ENCODE measurements at places on chromosomes 3 and 15. TPM values are rescaled to one million over a fixed set of nuclear protein-coding genes. Genes with fewer than 3 reads are reported as not detected.

C3orf22 gene
- 0.11 TPM for polyA plus RNA-seq

GRCh38 chr3:17972476-17972875 lies 230.0 kb upstream of the TBC1D5 start:
- DNase-seq: no peak

SPINK8 gene
- polyA plus RNA-seq: not detected

DNA sequence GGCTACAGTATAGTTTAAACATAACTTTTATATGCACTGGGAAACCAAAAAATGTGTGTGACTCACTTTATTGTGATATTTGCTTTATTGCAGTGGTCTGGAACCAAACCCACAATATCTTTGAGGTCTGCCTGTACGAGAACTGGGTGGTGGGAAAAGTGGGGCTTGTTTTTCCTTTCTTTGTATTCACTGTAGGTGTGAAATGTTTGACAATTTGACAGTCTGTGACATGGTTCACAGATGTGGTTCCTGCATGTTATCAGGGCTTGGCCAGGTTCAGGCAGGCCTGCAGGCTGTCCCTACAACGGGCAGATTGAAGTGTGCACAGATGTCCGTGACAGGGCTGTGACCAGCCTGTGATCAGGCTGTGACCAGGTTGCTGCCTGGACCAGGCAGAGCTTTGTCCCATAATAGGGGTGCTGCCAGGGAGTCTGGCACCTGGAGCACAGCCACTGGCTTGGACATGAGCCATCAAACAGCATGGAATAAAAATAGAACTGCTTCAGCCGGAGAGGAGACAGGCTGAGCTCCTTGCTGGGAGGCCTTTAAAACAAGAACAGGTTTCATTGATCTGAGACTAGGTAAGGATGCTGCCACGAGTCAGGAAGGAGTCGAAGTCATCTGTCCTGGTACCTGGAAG lies 61.0 kb downstream of the KLF13 start:
- DNase-seq: no peak

DPPA2 gene
- 0.76 TPM for polyA plus RNA-seq

DNA sequence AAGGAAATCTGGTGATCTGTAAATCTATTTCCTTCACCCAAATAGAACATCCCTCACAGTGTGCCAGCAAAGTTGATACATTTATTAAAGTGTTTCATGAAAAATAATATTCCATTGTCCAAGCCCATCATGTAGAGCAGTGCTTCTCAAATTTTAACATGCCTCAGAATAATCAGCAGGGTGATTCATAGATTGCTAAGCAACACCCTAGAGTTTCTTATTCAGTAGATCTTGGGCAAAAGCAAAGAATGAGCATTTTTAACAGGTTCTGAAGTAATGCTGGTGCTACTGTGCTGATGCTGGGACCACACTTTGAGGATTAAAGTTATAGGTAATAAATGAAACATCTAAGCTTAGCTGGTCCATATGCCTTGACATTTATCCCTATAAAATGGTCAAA lies 210.5 kb downstream of the ZIC4 start:
- no peak for DNase-seq

DNA sequence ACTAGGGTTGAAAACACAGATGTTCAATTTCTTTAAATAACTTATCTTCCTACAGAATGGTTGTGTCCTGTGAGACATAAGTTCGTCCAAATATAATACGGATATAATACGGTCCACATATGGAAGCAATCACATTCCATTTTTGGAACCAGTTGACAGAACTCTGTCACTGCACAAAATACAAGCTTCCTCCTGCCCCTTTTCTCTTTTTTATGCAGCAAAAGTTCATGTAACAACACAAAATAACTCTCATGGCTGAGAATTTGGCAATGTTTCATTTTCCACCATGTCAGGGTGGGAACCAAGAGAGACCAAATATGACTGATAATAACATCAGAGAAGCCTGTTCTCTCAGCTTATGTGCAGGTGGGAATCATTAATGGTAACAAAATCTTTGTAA lies 158.1 kb upstream of the ZNF385D start:
- DNase-seq: no peak

DNA sequence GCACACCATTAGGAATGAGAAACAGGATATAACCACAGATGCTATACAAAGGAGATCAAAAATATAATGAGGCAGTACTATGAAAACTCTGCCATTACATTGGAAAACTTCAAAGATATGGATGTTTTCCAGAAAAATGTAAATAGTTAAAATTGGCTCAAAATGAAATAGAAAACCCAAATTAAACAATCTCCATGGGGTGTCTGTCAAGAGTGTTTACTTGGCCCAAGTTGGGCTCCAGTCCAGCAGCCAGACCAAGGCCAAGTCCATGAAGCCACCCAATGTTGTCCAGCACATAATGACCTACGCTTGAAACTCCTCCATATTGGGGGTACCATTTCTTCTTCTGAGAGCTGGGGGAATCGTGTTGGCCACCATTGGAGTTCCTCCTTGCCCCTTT lies 37.1 kb downstream of the CTXND1 start:
- no peak for DNase-seq

LRTM1 gene
- polyA plus RNA-seq: not detected

- no peak for DNase-seq
These were observed 28.4 kb upstream of the TPRG1 start for GRCh38 chr3:189143321-189143720.

GRCh38 chr3:188881954-188882641 lies 289.7 kb upstream of the TPRG1 start:
- no peak for DNase-seq
